ENCODE measurements at places on chromosomes 11 and 22.

DNA sequence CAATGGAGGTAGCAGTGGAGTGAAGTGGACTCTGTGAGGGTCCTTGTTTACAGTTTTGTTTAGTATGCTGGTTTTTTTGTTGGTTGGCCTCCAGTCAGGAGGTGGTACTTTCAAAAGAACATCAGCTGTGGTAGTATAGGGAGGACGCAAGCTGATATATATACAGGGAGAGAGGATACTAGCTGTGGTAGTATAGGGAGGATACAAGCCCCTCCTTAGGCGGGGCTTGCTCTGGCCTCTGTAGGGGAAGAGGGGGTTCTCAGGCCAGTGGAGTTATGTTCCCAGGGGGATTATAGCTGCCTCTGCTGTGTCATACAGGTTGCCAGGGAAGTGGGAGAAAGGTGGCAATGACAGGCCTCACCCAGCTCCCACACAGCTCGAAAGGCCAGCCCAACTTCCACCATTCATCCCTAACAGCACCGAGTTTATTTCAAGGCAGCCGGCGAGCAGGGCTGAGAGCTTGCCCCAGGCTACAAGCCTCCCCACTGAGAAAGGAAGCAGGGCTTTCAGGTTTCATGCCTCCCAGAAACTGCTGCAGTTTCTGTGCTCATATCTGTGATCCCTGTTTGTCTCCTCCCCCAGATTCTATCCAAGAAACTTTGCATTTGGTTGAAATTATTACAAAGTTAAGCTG is 10.4 kb downstream of the OR52E6 start:
- no peak for DNase-seq

DNA sequence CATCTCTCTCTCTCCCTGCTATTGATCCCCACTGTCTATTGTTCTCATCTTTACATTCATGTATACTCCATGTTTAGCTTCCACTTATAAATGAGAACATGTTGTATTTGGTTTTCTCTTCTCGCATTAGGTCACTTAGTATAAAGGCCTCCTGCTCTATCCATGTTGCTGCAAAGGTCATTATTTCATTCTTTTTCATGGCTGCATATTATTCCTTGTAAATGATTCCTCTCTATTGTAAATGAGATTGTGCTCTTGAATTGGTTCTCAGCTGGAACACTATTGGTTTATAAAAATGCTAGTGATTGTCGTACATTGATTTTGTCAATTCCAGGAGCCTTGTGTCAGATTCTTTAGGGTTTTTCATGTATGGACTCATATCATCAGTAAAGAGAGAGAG is 13.5 kb downstream of the ACRV1 start:
- no peak for DNase-seq

GRCh38 chr11:110453684-110454354 is 24.1 kb downstream of the FDX1 start:
- no peak for DNase-seq

- no peak for DNase-seq
Measured at GRCh38 chr22:19663286-19663815, 51.0 kb upstream of the SEPTIN5 start.

DNA sequence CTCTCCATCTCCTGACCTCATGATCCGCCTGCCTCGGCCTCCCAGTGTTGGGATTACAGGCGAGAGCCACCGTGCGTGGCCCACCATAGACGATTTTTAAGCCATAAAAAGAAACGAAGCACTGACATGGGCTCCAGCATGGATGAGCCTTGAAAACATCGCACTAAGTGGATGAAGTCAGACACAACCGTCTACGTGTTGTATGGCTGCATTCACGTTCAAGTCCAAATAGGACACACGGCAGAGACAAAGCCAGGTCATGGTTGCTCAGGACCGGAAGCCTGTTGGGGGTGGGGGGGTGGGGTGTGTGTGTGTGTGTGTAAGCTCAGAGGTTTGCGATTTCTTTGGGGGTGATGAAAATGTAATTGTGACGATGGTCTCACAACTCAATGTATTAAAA is 10.0 kb downstream of the RRP7A start:
- no peak for DNase-seq

DNA sequence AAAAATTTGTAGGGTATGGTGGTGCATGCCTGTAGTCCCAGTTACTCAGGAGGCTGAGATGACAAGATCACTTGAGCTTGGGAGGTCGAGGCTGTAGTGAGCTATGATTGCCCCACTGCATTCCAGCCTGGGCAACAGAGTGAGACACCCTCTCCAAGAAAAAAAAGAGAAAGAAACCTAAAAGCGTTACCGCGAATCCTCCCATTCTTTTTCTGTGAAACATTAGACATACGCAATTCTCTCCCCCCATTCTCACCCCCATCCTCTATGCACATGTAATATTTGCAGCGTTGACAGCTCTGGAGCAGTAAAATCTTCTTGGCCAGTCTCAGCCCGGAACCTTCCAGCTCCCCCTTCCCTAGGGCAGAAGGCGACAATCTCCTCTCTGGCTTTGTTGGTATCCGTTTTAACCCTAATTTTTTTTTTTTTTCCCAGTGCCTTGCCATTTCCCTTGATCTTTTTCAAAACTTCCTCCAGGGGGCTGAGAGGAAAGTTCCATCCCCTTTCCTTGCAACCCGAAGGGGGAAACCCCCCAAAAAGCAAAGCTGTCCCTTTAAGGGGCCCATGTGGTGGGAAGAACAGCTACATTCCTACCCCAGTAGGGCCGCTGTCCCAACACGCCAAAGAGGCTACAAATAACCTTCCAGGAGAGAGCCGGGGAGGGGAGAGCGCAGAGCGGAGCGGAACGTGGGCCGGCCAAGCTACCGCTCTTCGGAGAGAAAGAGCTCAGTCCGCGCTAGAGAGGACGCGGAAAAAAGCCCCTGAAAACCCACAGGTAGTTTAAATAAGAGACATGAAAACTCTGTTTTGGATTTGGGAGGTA is 1.9 kb downstream of the LRP4 start:
- DNase-seq = no peak

- no peak for DNase-seq
Measured at GRCh38 chr11:133515107-133515506, 17.2 kb downstream of the OPCML start.

DNA sequence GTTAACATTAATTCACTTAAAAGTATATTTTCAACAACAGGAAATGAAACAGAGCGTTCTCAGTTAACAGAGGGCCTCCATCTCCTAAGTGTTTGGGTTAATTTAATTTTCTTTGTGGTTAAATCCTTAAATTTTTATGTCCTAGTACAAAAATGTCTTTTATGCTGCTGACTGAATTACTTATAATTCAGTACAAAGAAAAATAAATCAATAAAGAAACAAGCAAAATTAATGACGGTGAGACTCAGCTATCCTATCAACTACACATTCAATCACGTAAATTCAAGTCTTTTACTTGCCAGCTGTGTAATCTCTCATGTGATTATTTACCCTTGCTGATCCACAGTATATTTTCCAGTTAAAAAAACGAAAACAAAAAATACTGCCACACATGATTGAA is 81.4 kb downstream of the BBOX1 start:
- no peak for DNase-seq

GRCh38 chr11:117195761-117196160 is 3.4 kb upstream of the TAGLN start:
- DNase-seq = no peak

DNA sequence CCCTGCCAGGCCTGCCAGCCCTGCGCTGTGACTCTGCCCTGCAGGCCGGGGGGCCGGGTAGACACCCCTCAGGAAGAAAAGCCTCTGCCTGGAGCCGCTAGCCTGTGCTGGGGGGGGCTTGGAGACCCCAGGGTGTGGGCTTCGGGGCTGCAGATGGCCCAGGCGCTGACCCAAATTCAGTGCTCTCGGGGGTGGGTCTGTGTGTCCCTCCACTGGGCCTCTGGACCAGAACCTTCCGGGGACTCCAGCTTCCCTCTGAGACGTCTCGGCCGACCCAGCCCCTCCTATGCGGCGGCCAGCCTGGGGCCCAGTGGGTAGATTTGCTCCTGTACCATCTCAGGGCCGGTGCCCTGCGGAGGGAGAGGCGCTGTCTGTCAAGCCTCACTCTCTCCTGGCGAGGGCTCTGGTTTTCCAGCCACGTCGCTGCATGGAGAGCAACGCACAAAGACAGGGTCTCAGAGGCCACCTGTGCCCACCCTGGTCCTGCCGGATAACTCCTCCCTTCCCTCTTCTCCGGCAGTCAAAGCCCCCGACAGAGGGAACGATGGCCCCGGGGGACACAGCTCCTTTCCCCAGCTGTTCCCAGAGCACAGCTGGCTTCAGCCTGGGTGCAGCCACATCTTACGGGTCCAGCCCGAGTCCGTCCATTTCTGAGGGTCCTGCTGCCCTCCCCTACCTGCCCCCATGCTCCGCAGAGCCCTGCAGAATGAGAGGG is 40.1 kb upstream of the TOLLIP start:
- DNase-seq = no peak

DNA sequence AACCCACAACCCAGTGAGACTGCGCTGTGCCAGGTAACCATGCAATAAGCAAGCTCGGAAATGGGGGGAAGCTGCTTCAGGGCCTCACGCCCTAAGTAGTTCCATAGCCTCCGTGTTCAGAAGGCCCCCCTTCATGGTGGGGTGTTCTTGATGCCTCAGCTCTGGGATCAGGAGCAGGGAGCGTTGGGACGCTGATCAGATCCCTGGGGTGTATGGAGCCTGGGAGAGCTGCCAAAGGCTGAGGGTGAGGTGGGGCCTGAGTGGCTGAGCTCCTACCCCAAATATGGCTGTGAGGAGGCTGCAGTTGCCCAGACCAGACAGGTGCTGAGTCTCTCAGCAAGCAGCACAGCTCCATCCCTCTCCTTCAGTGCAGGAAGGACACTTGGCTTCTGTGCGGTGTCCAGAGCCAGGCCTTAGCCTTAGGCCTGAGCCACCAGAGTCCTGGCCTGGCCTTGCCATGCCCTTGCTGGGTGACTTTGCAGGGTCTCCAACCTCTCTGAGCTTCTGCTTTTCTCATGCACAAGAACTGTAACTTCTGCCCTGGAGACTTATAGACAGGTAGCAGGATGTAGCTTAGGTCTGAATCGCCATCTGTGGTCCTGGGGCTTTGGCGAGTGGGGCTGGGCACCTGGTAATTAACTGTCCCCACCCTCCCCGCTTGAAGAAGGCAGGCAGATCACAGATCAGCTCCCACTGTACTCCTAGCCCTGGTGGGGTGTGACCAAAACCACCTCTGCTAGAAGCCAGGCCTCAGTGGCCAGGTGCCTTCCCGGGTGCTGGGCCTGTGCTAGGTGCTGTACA is 5.3 kb downstream of the MMP11 start:
- no peak for DNase-seq

GRCh38 chr11:62546929-62547625 is 471 bp upstream of the AHNAK start:
- DNase-seq = no peak

DNA sequence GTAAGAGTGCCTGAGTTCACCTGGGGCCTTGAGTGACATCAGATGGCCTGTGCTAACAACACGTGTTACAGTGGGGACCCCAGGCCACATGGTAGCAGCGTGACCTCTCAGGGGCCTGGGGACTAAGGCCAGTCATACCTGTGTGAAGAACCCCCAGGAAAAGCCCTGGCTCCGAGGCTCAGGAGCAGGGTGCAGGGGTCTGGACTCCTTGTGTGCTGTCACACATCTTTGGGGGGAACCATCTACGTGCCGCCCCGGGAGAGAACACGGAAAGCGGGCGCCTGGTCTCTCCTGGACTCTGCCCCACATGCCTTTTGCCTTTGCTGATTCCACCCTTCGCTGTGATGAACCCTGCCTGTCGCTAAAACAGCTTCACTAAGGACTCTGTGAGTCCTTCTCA is 48.7 kb downstream of the SHANK2 start:
- DNase-seq = no peak

DNA sequence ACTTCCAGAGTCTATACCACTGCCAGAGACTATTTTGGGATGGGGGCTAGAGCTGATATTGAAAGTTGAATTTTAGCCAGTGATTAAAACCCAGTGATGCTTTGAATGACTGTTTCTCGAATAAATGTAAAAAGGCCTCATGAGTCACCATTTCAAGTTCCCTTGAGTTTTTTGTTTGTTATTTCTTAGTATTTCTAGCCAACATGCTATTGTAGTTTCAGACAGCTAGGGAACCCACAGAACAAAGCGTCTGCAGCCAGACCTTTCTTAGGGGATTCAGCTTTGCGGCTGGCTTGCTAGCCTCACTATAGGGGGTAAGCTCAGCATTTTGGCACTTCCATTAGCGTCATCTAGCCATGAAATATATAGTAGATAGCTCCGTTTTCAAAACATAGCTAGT is 66.5 kb downstream of the DBX1 start:
- DNase-seq = no peak

- DNase-seq = no peak
Measured at GRCh38 chr11:117870103-117870952, 6.1 kb downstream of the FXYD6 start.

DNA sequence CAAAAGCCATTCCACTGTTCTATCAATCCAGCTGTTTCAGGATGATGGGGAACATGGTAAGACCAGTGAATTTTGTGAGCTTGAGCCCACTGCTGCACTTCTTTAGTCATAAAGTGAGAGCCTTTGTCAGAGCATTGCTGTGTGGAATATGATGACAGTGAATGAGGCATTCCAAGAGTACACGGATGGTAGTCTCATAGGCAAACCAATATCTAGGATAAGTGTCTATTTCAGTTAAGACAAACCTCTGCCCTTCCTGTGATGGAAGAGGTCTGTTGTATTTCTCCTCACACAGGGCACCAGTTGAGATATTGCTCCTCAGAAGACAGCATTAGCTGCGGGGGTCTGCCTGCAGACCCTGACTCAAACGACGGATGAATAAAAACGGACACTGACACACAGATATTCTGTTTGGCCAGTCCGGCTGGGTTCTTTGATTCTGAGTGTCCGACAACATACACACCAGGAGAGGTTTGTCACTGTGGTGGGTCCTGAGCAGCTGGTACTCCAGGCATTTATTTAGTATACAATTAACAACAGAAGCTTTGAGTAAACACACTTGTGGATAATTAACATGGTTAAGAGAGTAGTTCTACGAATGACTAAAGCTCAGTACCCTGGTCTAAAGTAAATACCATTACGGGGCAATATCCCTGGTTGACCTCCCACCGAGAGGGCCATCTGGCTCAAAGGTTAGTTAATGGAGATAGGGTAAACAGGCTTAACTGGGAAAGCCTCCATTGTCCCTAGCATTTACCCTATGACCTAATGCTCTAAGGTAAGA is 121.7 kb downstream of the ZNF280B start:
- DNase-seq = no peak

GRCh38 chr22:38163844-38164550 is 17.6 kb downstream of the PLA2G6 start:
- no peak for DNase-seq

DNA sequence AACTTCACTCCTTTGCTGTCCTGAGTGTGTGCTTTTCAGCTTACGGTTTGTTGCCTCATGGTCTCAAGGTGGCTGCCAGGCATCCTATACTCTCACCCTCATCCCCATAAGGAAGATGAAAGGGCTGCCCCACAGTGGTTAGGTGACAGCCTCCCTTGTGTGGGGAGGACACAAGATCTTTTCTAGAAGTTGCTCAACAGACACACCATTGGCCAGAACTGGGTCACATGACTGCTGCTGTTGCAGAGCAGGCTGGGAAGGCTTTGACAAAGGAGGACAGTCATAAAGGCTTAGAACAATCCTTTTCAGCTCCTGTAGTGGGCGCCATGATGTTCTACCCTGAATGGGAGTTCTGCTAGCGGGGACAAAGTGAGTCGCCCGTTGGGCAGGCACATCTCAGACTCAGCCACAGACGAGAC is 69.7 kb upstream of the RASD2 start:
- no peak for DNase-seq

- DNase-seq = no peak
Measured at GRCh38 chr11:96235751-96236150, 107.2 kb downstream of the MAML2 start.

All from KG1 (cell line).